ENCODE measurements at places on chromosomes 1 and 21.

DNA sequence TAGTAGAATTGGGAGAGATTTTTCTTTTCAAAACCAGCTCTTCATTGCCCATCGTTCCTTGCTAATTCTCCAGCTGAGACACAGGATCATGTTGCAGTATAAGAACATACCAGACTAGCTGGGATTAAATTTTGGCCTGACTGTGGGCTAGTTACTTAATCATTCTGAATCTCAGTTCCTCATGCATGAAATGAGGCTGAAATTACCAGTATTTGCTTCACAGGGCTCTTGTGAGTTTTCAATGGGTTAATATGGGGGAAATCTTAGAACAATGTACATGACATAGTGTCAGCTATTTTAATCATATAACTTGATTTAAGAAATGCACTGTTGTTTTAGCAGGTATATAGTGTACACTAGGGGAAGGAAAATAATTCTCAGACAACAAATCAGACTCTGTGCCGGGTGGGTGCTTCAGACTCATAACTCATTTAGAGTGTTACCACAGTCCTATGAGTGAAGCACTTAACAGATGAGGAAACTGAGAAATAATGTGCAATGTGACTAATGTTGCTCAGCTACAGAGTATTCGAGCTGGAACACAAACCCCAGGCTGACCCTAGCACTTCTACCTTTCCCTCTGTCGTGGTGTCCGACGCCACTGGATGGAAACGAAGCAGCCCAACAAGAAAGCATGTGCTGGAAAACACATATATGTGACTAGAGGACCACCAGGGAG lies 137.6 kb upstream of the SGIP1 start:
- DNase-seq, result no peak

GRCh38 chr1:36888811-36889477 lies 145.4 kb downstream of the GRIK3 start:
- no peak for DNase-seq

- DNase-seq, result peak; percentile 53
Measured at GRCh38 chr1:21937372-21938121, 437 bp upstream of the HSPG2 start.

GRCh38 chr1:68225781-68226180 lies 6.5 kb downstream of the WLS start:
- no peak for DNase-seq

DNA sequence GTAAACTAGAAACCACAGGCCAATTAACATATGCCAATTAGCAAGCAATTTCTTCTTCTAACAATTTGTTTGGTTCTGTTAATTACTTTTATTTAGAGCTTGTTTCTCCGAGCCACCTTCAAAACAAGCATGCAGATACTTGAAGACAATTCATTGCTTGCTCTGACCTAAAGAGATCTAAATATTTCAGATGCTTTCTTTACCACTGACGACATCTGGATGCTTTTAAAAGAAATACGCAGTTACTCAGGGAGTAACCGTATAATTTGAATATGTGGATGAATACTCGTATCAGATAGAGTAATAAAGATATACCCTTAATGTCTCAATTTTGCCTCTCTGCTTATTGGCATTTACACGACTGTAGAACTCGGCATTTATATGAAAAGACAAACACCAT lies 390.0 kb downstream of the DISC1 start:
- DNase-seq, result no peak

DNA sequence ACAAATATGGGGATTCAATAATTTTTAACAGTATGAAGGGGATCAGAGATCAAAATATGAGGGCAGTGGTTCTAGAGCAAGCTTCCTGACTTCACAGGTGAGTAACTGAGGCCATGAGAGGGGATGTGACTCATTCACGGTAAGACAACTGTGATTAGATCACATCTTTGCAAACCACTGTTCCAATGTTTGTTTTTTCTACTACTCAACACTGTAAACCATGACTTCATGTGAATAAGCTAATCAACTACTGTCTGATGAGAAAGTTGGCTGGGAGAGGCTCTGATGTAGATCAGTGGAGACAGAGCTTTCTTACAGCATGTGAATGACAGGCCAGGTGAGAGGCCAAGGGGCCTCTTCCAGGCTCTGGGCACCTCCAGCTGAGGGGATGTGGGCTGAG lies 84.7 kb downstream of the BRINP2 start:
- no peak for DNase-seq

GRCh38 chr1:112383759-112384370 lies 12.1 kb upstream of the CTTNBP2NL start:
- DNase-seq, result no peak

DNA sequence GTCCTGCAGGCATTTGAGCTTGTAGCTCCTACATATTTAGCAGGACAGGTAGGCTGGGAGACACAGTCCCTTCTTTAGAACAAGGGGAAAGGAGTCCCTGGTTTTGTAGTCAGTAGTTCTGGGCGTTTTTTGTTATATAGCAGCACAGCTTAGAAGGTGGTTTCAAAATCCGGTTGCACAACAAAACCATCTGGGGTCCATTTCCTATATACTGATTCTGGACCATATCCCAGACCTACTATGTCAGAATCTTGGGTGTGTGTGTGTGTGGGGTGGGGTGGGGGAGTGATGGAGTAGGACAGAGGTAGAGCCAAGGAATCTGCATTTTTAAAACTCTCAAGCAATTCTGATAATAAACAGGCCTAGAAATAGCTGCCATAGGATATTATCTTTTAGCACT lies 21.6 kb downstream of the METTL13 start:
- DNase-seq, result no peak

DNA sequence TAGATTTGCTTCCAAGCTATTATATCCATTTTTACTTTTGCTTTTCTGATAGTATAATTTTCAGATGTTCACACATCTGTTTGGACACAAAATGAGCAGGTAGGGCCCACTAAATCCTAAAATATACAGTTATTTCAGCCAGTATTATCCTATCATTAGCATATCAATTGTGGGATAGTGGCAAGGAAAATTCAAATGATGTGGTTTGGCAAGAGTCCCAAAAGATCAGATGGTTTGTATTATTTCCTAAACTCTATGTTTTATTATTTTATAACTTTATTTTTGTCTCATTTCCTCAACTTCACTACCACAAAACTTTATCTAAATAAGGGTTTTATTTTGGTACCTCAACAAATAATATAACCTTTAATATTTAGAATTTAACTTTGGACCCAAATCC lies 1659.6 kb downstream of the NCAM2 start:
- no peak for DNase-seq

DNA sequence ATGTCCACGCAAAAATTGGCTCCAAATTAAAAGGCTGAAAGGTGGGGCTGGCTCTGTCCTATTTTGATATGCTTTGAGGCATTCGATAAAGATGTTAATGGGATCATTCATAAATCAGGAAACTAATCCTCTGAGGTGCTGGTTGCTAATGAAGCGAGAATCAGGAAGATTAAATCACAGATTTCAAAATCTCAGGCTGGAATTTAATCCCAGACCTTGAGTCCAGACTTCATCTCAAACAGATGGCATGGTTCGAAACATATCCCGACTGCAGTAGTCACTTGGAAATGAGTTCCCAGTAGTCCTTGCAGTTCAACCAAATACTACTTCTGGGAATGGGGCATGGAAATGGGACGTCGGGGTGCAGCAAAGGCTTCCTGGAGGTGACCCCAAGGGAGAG lies 4.5 kb upstream of the KLF17 start:
- DNase-seq, result no peak

DNA sequence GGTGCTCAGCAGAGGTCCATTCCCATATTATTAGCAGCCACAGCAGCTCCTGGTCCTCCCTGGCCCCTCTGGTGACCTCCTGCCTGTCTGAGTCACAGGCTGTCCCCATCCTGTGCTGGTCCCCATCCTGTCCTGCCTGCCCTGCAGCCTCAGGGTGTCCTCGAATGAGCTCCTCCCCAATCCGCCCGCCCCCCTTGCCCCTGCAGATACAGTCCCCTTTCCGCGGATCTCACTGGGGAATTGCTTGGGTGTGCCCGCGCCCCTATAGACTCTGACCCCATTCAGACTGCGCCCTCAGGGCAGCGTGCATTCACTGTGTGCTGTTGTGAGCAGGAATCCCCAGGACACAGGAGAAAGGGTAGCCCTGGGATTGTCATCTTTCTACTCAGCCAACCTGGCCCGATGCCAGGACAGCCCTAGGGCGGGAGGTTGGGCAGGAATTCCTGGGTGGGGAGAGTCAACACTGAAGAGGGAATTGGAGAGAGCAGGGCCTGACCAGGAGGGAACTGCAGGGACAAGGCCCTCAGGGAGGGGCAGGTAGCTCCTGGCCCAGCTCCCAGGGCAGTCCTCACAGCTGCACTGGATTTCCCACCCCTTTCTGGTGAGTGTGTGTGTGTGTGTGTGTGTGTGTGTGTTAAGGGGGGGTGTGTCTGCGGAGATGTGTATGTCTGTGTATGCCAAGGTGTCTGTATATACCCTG lies 1.1 kb upstream of the GUCA2A start:
- DNase-seq, result no peak

DNA sequence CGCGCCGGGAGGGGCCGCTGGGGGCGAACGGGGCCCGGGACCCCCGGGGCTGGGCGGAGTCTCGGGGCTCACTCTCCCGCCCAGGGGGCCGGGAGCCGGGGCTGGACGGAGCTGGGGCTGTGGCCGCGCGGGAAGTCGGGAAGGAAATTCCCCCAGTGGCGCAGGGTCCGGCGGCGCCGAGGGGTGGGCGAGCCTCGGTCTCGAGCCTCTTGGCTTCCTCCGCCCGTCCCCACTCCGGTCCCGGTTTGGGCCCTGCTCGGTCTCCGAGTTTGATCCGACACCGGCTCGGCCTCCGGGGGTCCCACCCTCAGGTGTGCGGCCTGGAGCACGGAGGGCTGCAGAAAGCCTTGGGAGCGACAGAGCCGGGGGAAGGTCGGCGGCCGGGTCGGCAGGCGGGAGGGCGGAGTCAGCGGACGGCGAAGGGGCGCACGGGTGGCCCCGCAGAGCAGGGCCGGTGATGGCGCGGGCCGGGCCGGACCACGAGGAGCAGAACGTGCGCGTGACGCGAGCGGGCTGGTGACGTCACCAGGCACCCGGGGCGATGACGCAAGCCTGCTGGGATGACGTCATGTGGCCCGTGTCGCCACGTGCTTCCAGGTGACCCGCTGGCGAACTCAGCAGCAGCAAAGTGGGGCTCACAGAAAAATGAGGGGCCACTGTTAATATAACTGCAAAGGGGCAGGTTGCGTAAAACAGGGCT lies 610 bp upstream of the HES4 start:
- DNase-seq, result peak; percentile 50

- no peak for DNase-seq
Measured at GRCh38 chr1:234960722-234961455, 167.7 kb downstream of the TOMM20 start.

GRCh38 chr1:32334274-32334861 lies 1.7 kb downstream of the MARCKSL1 start:
- no peak for DNase-seq

DNA sequence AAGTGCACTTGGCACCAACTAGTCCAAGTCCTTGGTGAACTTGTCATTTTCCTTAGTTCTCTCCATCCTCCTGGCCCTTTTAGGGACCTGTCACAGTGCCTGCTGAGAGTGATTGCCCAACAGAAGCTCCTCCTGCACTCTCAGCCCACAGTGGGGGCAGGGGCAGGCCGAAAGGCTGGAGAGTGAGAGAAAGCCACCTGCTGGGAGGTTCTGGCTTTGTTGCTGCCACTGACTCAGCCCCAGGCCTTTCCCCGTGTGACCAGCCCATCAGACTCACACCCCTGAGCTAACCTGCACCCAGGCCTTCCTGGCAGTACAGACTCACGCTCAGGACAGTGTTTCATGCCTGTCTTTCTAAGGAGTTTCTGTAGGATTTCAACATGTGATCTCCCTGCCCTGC lies 17.1 kb upstream of the PROK1 start:
- no peak for DNase-seq

GRCh38 chr1:200724064-200724463 lies 14.6 kb upstream of the CAMSAP2 start:
- DNase-seq, result no peak

DNA sequence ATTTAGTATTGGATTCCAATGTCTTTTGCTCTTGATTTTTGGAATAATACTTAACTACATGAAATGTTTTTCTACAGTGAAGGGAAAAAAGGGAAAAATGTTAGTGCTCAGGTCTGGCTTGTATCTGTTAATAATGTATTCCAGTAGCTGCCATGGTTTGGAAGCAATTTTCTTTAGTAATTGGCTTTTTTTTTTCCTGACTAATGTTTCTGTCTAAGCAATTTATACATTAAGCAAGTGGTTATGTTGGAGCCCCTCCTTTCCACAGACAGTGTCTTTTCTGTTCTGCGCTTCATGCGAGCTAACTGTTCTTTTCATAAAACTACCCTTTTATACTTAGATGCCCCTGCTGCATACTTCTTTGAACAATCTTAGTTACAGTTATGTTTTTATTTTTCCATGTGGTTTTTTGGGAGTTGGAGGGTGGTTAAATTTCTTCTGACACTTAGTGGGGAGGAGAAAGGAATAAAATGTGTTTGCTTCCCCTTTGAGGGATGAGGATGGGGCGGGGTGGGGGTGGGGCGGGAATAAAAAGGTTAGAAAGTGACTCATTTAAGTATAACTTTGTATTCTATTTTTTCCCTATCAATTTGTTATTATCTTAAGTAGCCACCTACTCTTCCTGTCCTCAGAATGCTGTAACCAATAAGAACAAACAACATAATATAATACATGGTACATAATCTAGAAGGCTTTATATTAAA lies 83.1 kb downstream of the CLIC4 start:
- DNase-seq, result no peak

- DNase-seq, result no peak
Measured at GRCh38 chr1:102970496-102971078, 137.7 kb downstream of the COL11A1 start.

DNA sequence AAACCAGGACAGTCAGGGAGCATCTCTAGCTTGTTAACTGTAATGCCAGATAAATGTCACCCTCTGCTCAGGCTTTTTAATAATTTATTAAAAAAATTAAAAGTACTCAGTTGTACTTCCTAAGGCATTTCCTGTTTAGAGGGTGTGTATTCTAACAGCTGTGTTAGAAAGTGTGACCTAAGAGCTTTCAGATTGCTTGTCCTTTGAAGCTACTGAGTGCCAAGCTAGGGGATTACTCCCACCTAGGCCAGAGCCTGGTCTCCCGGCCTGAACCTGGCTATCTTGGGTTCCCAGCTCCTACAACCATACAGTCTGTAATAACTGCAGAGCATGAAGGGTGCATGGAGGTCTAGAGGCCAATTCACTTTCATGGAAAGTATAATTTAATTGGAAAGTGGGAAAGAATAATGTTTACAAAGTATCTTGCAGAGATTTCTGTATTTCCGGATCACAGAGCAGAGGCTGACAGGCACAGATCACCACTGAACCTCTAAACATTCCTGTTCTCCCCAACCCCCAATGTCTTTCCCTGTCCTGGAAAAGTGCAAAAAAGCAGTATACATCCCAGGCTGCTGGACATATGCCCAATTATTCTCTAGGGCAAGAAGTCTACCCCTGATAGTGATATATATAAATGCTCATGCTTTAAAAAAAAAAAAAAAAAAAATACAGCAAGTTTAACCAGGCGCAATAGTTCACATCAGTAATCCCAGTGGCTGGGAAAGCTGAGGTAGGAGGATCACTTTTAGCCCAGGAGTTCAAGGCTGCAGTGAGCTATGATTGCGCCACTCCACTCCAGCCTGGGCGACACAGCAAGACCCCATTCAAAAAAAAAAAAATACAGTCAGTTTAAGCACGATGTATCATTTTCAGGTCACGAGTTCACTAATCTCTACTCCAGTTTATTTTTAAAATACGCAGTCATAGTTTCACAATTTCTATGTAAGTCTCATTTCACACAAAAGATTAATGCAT lies 36.7 kb upstream of the RAP1A start:
- DNase-seq, result no peak

Data from stimulated activated CD8-positive, alpha-beta memory T cell treated with anti-CD3 and anti-CD28 coated beads, Interleukin-15, amount 100 ng/mL, for 24 hours (primary cell).